Lung microvascular endothelial cell (primary cell): ENCODE measurements at places on chromosomes 5 and 9.
A peak's percentile ranks its signal among the peaks of the same experiment; 100 is the strongest.

DNA sequence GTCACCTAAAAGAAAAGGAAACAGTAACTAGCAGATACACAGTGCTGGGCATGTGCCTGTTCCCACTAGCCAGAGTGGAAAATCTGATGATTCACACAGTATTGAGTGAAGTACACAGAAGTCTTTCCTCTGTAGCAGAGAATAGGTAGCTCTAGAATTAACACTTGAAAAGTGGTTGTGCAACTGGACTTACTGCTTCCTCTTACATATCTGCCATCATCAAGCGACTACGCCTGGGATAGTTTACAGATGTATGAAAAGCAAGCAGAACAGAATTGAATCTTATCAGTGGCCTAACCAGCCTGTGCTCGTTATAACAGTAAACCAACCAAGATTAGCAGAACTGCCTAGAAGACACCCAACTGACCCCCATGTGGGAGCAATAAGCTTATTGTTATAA lies 130.6 kb downstream of the DTWD2 start:
- no peak for DNase-seq

- no peak for DNase-seq
Observed at GRCh38 chr5:26572480-26572879, 465.9 kb downstream of the CDH9 start.

DNA sequence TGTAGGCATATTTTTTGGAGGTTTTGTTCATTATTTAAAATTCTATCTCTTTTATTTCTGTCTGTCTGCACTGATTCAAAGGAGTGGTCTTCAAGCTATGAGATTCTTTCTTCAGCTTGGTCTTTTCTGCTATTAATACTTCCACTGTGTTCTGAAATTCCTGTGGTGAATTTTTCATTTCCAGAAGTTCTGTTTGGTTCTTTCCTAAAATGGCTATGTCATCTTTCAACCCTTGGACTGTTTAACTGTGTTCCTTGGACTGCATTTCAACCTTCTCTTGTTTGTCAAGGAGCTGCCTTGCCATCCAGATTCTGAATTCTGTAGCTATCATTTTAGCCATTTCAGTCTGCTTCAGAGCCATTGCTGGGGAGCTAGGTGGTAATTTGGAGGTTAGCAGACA lies 76.3 kb downstream of the CERT1 start:
- DNase-seq: no peak

DNA sequence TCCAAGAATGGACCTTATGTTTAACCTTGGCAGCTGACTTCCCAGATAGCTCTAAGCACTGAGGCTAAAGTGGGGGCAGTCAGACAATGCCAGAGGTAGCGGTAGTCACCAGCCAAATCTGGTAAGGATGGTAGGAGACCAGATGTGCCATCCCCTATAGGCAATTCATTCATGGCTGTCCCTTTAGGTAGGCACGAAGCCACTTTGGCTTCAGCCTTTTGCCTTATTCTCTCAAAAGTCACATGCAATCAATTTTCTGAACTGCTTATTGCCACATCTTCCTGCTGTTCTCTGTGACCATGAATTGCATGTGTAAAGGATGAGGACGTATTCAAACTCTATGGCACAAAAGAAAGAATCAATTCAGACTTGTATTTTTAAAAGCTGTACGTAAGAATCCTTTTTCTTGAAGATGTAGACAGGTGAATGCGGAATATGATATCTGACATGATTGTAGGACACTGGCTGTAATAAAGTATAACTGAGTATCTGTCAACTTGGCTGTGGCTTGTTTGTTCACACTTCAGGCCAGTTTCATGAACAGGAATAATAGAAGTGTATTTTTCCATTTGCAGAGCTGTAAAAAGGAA lies 611.7 kb downstream of the NR2F1-AS1 start:
- peak; percentile 33 for DNase-seq

DNA sequence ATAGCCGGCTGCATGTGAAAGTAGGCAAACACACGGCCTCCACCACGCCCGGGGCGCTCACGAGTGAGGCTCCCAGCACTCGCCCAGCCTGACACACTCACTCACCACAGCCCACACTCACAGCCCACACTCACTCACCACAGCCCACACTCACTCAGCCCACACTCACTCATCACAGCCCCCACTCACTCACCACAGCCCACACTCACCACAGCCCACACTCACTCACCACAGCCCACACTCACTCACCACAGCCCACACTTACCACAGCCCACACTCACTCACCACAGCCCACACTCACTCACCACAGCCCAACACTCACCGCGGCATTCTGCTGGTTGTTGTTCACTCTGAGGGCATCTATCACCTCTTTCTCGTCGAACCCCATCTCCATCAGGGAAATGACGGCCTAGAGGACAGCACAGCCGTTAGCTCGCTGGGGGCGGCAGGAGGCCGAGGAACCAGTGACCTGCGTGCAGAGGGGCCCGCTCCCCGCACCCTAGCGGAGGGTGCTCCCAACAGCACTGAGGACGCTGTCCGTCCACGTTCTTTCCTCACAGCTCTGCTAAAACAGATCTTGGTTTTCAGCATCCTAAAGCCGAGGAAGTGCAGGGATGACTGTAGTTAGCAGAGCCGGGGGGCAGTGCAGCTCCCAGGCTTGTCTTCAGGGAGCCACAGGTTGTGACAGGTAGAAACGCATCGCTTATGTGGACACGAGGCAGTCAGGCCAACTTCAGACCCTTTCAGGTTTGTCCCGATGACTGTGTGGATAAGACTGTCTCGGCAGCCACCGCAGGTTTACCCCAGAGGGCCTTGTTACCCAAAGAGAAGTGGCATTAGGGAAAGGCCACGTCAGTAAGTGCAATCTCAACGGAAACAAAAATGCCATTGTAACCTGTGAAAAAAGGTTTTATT lies 21.6 kb downstream of the UBAC1 start:
- no peak for DNase-seq

DNA sequence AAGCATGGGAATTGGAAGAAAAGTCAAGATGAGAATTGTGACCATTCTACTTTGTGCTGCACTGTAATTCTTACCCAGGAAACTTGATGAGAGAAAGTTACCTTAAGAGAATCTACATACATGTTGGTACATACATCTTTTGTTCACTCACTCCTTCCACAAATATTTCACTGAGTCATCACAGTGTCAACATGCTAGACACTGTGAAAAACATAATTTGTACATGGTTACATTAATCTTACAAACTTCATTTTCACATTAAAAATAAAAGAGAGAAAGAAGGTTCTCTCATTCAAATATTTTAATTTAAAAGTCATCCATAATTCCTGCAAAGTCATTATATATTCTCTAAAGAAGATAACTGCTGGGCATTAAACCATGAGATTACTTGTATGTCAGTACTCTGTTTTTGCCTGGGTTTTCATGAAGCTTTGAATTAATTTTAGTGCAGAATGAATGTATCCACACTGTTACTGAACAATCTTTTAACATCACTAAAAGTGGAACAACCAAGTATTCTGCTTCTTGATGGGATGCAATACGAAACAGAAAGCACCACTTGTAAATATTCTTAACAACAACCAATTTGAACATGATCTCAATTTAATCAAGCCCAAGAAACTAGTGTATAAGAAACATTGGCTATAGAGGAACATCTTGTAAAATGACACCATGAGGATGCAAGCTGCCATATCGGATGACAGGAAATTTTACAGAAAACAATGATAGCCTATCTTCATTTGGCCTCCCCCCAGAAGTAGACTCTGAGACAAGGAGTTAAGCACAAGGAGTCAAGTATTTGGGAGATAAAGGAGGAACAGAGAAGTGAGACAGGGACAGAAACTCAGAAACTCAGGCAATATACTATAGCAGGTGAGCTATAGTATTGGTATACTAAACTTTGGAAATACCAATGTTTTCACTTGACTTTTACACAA lies 28.4 kb downstream of the ERP44 start:
- no peak for DNase-seq

GRCh38 chr9:112890106-112891081 lies at the start of gene SLC46A2:
Gene SLC46A2, minus strand, starts transcription at chr9:112890876. Its CDS starts 195 bp downstream, at chr9:112890681.
- DNase-seq: peak; percentile 24

DNA sequence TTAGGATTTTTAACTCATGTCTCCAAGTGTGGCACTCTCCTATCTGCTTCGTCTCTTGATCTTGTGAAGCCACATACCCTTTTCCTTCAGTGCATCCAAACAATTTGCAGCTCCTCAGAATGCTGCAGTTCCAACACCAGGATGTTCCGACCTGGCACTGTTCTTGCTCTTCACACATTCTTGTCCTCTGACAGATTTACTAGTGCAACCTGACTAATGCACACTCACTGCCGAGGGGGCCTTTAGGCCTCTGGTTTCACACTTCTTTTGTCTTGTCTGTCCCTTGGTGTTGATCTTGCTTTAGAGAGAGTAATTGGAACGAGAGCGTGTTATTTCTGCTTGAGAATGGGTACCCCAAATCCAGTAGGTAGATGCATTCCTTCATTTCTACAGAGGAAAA lies 15.0 kb downstream of the ARHGAP26 start:
- DNase-seq: no peak

GRCh38 chr5:61463596-61463995 lies 131.5 kb downstream of the ZSWIM6 start:
- no peak for DNase-seq

- DNase-seq: no peak
Observed at GRCh38 chr5:156892223-156892622, 42.1 kb downstream of the PPP1R2B start.

- DNase-seq: no peak
Observed at GRCh38 chr9:71746023-71746757, 22.1 kb downstream of the CEMIP2 start.
